Activated effector memory CD4-positive, alpha-beta T cell treated with Interleukin-2 at 50 U/mL for 16 hours (primary cell): ENCODE measurements at places on chromosomes 16 and 17.

DNA sequence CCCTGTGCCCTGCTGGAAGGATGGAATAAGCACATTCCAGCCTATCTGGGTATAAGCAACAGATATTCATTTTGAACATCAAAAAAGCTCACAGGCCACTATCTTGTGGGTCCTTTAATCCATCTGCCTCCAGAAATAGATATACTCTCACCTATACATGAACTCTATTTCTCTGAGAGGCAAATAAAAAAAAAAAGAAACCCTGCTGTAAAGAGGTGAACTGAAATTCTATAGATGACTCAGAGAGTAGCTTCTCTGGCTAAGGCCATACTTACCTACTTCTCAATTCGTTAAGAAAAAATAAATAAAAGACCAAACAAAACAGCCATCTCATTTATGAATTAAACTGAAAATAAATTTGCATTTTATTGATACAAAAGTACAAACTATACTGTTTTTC lies 86.3 kb downstream of the DYNLRB2 start:
- no peak for DNase-seq

- DNase-seq, result no peak
These were observed 1.5 kb upstream of the NTN3 start for GRCh38 chr16:2469399-2470233.

- DNase-seq, result no peak
These were observed 203.0 kb downstream of the UTP18 start for GRCh38 chr17:51463353-51463752.

GRCh38 chr16:85849388-85849787 lies 49.6 kb upstream of the IRF8 start:
- DNase-seq, result no peak

GRCh38 chr17:63434951-63435571 lies 11.0 kb downstream of the CYB561 start:
- DNase-seq, result peak; percentile 44

DNA sequence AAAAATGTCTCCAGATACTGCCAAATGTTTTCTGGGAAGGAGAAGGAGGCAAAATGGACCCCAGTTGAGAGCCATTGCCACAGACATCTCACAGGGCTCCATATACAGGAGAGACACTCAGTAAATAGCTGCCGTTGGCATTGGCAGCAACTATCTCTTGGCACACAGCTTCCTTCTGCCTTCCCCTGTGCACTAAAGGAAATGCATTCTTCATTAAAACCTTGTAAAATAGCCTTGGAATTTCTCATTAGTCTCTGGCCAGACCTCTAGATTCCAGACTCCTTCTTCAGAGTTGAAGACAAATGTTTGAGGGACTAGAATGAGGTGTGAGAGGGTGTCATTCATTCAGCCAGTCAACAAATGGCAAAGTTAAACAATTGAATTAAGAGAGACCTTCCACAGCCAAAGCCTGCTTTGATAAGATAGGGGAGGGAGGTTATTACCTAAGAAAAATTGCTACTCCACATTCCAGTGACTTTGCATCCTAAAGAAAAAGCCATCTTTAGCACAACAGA lies 223.9 kb upstream of the HS3ST3A1 start:
- DNase-seq, result no peak

GRCh38 chr17:58525239-58525638 lies 10.8 kb upstream of the MTMR4 start:
- no peak for DNase-seq

GRCh38 chr16:29926711-29927052 lies 656 bp upstream of the KCTD13 start:
- no peak for DNase-seq

DNA sequence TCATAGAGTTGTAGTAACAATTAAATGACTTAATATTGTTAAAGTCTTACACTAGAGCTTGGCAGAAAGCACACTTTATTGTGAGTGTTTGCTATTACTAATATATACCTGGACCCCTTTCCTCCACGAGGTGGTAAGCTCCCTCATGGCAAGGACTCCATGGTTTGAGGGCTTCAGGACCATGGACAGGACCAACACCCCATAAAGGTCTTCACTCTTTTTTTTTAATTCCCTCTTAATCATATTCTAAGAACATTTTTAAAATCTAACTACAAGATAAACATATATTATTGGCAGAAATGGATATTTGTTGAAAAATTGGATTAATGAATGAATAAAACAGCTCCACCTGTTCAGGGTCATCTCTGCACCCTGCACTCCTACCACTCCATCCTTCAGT lies 154.5 kb downstream of the CBLN1 start:
- no peak for DNase-seq

- DNase-seq, result no peak
These were observed 49.0 kb upstream of the ACSM2B start for GRCh38 chr16:20624882-20625807.

GRCh38 chr16:27722892-27723450 lies 173.0 kb downstream of the KATNIP start:
- no peak for DNase-seq

DNA sequence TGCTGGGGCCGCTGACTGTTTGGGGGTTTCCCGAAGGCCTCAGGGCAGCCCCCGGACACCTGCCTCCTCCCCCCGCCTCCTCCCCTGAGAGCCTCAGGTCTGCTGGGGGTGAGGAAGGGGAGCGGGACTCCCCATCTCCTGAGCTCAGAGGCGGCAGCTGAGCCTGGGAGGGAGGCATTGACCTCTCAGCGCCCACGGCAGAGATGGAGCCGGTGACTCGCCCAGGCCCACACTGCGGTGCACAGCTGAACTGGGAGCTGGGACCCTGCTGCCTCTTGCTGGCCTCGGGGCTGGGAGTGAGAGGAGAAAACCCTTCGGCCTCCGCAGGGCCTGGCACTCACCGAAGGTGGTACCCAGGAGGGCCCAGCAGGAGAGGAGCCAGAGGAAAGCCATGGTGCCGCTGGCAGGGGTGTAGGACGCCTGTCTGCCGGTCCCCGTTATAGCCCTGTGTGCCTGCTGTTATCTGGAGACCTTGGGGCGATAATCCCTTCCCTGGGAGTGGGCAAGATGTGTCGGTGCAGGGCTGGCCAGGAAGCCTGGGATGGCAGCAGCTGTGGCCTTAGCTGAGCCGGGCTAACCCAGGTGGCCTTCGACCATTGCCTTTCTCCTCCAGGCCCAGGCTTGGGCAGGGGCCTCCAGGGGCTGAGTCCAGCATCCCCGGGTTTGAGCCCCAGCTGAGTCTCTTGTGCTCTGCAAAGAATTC lies at the start of gene CTRB2:
Gene CTRB2 (minus strand): TSS at position 413 of the 703 bp plus-strand sequence. CDS start 20 bp downstream, at position 393.
- no peak for DNase-seq

- DNase-seq, result no peak
These were observed 75.6 kb upstream of the HNF1B start for GRCh38 chr17:37820313-37820994.

DNA sequence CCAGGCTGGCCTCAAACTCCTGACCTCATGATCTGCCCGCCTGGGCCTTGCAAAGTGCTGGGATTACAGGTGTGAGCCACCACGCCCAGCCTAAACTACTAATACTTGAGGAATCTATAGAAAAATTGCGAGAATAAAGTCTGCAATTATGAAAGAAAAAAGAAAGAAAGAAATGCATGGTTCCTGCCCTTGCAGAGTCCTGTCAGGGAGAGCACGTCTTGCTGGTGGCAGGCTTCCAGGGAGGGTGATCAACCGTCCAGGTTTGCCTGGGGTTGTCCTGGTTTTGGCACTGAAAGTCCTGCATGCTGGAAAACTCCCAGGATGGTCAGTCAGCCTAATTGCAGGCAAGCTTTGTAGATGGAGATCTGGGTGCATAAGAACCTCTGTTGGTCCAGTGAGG lies 21.5 kb upstream of the KIFC3 start:
- no peak for DNase-seq

GRCh38 chr17:83203073-83203471 lies 123.7 kb downstream of the METRNL start:
- no peak for DNase-seq

- no peak for DNase-seq
These were observed 34.4 kb downstream of the PIPOX start for GRCh38 chr17:29077320-29077719.

DNA sequence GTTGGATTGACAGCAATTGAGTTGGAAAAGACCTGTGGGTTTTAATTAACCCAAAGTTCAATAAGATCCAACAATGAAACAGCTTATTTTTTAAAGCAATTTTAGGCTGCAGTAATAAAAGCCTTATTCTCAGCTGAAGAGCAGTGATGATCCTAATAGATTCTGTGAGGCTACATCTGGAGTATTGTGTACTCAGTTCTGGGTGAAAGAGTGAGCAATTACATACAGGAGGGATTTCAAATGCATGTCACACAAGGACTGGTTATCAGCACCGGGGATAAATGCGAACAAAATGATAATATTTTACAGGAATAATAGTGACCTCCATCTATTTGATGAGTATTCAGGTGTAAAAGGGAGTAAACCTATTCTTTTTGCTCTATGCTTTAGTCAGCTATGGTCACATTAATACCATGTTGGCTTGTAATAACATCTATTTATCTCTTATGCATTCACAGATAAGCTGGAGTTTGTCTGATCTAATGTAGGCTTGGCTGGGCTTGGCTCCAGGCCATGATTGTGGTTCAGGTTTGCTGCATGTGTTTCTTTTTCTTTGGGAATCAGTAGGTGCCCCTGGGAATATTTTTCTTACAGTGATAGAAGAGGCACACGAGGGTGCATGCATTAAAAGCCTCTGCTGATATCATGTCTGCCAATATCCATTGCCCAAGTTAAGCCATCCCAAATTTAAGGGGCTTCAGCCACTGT lies 22.2 kb upstream of the TOX3 start:
- DNase-seq, result no peak

DNA sequence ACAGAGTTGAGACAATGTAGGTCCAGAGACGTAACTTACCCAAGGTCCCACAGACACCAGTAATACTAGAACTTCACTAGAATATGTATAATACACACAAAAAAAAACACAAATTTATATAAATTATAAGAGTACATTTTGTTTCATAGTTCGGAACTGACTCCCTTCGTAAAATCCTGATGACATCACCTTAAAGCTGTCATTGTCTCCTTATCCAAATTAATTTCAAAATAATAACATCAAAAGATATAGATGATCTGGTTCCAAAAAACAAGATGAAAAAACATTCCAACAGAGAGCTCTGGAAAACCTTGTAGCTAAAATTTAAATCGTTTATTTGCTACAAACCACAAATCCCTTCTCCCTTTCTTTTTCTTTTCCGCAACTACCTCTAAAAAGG lies 10.0 kb downstream of the FBXL20 start:
- DNase-seq, result no peak

DNA sequence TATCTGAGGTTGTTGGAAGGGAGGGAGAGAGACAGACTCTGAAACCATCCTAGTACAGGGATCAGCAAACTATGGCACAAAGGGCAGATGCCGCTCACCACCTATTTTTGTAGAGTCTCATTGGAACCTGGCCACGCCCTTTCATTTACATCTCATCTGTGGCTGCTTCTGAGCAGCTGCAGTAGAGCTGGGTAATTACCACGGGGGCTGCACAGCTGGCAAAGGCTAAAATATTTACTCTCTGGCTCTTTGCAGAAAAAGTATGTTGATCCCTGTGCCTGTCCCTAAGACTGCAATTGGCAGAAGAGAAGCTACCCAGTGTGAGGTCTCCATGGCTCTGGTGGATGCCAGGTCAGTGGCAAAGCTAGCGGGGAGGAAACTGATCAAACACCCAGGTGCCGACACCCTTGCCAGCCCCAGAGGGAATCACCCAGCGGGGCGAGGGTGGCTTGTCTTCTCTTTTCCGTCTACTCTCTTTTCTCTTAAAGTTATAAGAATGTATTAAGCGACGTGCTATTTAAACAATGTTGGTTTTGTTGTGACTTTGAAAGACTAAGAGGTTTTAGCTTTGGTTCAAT lies 14.0 kb downstream of the CEP295NL start:
- DNase-seq, result no peak

GRCh38 chr16:71882505-71883167 lies 1.3 kb downstream of the ZNF821 start:
- DNase-seq, result peak; percentile 53

DNA sequence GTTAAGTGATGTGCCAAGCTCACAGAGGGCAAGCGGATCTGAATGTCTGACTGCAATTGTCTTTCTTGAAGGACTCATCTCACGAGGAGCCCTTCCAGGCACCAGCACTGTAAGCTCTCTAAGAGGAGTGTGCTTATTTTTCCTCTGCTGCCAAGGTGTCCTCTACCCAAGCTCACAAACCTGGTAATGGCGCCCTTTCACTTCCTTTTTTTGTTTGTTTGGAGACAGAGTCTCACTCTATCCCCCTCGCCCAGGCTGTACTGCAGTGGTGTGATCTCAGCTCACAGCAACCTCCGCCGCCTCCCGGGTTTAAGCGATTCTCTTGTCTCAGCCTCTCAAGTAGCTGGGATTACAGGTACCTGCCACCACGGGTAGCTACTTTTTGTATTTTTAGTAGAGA lies 233.8 kb downstream of the MAP2K4 start:
- no peak for DNase-seq

DNA sequence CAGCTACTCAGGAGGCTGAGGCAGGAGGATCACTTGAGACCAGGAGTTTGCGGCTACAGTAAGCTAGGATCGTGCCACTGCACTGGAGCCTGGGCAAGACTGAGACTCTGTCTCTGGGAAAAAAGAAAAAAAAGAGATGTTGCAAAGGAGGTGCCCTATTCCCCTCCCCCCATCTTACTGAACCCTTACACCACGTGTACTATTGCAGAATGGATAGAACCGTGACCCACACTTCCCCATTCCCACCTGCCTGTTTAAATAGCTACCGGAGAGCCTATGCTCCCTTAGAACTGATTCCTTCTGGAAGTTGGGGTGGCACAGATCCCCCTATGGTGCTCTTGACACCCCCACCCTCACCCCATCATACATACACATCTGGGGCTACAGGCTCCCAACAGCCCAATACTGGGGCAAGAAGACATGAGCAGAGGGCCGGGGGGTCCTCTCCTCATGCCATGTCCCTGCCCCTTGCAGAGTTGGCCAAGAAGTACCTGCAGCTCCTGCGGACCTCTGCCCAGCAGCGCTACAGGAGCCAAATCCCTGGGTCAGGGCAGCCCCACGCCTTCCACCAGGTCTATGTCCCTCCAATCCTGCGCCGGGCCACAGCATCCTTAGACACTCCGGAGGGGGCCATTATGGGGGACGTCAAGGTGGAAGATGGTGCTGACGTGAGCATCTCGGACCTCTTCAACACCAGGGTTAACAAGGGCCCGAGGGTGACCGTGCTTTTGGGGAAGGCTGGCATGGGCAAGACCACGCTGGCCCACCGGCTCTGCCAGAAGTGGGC lies 35.7 kb downstream of the NLRC5 start:
- DNase-seq, result no peak

GRCh38 chr16:14263011-14263410 lies 191.9 kb downstream of the MRTFB start:
- no peak for DNase-seq

DNA sequence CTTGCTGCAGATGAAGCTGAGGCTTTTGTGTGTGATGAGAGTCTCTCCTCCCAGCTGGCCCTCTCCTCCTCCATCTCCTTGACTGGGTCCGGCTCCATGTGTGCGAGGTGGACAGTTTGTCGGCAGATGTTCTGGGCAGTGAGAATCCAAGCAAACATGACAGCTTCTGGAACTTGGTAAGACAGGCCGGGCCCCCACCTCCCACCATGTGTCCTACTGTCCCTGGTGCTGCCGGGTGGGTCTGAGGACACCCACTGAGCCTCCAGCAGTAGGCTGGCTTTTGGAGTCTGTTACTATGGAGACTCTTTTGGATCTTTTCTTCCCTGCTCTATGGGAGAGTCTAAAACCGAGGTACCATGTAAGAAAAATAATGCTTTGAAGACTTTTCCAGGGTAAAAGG lies 12.7 kb downstream of the NUP85 start:
- no peak for DNase-seq

- no peak for DNase-seq
These were observed 12.3 kb upstream of the PITPNA start for GRCh38 chr17:1574697-1575471.

GRCh38 chr17:74744714-74745547 lies 3.5 kb upstream of the NHERF1 start:
- DNase-seq, result peak; percentile 76
